CD4-positive, CD25-positive, alpha-beta regulatory T cell (primary cell): ENCODE measurements at places on chromosomes 16 and 17. TPM values are rescaled to one million over a fixed set of nuclear protein-coding genes. Genes with fewer than 3 reads are reported as not detected.

The RRAD gene
- 0.35 TPM for total RNA-seq

The KRT23 gene
- not detected for total RNA-seq

- DNase-seq: peak; percentile 69
These were observed 2.0 kb downstream of the MAF start for GRCh38 chr16:79598348-79599181.

DNA sequence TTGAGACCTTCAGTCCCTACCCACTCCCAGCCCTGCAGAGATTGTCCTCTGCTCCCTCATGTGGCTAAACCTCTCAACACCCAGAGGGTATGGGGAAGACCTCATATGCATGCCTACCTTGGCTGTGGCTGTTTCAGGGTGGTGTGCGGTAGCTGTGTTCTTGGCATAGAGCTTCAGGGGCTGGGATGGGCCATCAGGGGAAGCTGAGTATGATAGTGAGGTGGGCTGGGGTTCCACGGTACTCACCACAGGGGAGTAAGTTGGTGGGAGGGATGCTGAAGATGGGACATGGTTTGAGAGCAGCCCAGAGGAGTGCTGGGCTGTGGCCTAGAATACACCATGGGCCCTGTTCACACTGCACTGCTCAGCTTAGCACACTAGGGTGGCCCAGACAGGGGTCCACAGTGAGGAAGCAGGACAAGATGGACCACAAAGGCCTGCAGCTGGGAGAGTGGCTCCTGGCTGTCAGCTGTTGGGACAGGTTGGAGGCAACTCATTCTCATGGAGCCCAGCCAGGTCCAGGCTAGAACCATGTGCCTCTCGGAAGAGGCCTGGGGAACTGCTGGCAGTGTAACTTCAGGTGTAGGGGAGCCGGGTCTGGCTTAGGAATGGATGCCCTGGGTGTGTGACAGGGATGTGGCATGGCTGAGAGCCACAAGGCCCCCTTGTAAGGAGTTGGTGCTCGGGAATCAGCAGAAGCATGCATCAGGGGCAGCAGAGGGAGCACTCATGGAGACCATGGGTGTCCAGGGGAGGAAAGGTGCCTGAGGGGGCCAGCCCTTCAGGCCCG is 3.1 kb downstream of the MFAP4 start:
- no peak for DNase-seq

- DNase-seq: no peak
These were observed 110.6 kb upstream of the PLCG2 start for GRCh38 chr16:81668243-81669097.

GRCh38 chr17:31917065-31917529 is 15.6 kb upstream of the UTP6 start:
- no peak for DNase-seq

- DNase-seq: no peak
These were observed 30.3 kb downstream of the LDHD start for GRCh38 chr16:75086281-75086680.

GRCh38 chr16:85498607-85499006 is 114.5 kb upstream of the GSE1 start:
- no peak for DNase-seq

DNA sequence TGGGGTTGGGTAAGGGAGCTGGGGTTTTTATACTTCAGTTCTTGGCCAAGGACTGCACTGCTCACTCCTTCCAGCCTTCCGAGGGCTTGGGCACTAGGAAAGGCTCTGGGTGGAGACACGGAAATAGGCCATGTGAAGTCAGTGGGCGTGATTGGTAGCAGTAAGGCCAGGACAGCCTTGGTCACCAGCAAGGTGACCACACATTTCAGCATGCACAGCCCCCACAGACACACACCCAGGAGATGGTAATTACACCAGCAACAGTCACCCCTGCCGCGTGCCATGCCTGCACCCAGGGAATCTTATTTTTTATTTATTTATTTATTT is 252.5 kb downstream of the SEC14L1 start:
- DNase-seq: no peak
